ENCODE measurements at places on chromosomes 1 and 21.

GRCh38 chr1:36101546-36101945 lies 12.9 kb downstream of the ADPRS start:
- no peak for DNase-seq

DNA sequence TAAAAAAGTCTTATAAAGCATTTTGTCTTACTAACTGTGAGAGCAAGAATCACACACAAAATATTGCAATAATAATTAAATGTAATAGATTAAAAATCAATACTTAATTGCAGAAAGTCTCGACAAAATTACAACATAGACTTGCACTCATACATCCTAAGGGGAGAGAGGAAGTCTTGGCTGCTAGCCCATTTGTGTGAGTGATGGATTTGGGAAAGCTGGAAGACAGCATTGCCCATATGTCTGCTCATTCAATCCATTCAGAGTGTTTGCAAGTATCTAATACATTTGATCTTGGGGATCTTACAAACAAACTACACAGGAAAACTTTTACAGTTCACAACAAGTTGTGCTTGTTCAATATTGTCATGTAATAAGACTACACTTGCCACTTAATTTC lies 140.5 kb downstream of the COL11A1 start:
- no peak for DNase-seq

DNA sequence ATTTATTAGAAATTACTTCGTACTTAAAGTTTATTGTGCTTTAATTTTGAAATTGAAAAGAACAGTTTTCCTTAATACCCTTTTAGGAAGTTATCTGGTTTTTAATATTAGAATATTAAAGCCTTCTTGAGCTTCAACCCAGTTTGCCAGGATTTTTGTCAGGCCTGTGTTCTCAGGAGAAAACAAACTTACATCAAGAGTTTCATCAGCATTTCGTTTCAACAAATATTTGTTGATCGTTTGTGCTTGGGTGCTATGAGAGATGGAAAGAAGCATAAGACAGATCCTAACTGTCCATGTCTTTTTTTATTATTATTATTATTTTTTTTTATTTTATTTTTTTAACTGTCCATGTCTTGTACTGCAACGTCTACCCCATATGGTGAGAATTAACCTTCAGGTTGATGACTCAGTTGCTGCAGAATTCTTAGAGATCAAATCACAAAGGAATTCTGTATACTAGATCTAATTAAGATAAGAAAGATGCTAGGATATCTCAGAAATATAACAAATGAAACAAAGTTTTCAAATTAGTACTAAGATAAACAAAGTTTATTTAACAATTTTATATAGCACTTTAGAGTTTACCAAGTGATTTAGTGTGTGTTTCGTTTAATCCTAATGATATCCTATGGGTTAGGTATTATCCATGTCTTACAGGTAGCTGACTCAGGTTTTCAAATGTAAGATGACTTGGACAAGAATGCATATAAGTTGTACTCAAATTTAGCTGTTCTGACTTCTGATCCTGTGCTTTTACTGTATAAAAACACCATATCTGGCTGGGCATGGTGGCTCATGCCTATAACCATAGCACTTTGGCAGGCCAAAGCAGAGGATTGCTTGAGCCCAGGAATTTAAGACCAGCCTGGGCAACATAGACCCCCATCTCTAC lies 14.3 kb downstream of the FBXO28 start:
- DNase-seq: no peak

DNA sequence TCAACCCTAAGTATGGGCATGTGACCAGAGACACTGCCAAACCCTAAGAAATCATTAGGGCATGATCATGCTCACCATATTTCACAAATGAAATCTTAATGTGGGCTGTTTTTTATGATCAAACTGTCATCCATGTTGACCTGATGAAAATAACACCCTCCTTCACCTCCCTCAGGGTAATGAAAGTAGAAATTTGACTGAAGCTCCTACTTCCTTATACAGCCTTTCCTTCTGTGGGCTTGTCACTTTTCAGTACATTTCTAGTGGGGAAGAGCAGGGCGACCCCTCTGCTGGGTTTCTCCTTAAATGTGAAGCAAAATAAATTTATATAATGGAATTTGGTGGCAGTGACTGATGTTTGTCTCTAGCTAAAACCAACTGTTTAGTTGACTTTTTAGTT lies 25.9 kb downstream of the IVNS1ABP start:
- no peak for DNase-seq

DNA sequence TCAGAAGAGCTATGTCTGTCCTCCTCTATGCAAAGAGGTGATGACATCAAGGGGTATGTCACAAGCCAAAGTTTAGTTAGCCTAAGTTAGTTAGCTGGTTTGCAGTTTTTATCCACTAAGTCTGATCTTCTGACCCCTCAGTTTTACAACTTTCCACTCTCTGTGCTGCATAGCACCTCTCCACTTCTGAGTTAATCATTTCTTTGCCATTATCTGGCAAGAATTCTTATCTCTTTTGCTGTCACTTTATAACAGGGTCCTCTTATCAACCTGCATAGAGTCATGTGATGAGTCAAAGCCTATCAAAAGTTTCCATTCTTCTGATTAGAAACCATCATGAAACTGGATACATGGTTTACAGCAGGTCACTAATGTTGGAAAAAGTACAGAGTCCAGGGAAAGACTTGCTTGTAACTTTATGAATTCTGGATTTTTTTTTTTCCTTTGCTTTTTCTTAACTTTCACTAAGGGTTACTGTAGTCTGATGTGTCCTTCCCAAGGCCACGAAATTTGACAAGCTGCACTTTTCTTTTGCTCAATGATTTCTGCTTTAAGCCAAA lies at the start of gene NR5A2:
Gene NR5A2, plus strand, starts transcription at position 447 of the 560 bp plus-strand sequence. CDS start 138 bp downstream, outside the sequence.
- DNase-seq: no peak

- no peak for DNase-seq
These were observed 89.1 kb downstream of the RHOU start for GRCh38 chr1:228824366-228824765.

GRCh38 chr21:33125680-33126375 lies 55.9 kb downstream of the OLIG1 start:
- DNase-seq: no peak

DNA sequence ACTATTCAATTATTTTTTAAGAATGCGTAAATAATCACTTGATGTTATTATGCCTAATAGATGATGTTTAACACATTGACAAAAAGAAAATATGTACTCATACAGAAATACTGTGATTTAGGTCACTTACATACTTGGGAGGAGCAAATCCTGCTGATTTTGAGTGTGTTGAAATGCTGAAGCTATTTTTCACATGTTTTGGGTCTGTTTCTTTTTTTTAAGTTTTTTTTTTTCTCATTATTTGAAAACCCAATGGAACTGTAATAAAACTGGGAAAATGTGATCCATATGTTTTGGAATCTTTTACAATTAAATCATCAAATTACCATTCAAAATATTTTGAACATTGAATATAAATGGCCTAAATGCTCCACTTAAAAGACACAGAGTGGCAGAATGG lies 366.2 kb upstream of the ADAMTS5 start:
- DNase-seq: no peak

DNA sequence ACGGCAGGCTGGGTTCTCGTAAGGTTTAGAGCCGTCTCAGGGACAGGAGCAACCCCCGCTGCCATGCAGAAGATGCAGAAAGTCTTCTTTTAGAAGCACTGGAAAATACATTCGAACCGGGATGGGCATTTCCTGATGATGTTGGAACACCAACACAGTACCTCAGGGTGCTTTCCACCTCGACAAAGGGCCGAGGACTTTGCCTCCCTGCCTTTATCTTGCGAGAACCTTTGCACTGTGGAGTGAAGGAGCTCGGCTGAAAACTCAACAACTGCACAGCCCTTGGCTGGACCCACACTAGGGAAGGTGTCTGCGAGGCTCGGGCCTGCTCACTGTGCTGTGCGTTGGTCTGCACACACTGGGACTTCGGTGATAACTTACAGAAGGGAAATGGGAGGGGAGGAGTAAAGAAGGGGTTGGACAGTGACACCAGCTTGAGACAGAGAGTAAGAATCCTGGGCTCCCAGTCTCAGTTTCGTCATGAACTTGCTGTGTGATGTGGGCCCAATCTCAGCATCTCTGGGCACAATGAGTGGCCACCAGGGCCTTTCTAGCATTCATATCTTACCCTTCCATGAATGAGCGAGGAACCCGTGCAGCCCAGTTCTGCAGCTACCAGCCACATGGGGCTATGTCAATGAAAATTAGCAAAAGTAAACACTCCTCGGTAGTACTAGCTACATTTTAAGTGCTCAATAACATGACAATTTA lies 18.2 kb downstream of the RCAN1 start:
- DNase-seq: no peak
